ENCODE measurements at places on chromosomes 12 and 14. TPM values are rescaled to one million over a fixed set of nuclear protein-coding genes. Genes with fewer than 3 reads are reported as not detected.

DNA sequence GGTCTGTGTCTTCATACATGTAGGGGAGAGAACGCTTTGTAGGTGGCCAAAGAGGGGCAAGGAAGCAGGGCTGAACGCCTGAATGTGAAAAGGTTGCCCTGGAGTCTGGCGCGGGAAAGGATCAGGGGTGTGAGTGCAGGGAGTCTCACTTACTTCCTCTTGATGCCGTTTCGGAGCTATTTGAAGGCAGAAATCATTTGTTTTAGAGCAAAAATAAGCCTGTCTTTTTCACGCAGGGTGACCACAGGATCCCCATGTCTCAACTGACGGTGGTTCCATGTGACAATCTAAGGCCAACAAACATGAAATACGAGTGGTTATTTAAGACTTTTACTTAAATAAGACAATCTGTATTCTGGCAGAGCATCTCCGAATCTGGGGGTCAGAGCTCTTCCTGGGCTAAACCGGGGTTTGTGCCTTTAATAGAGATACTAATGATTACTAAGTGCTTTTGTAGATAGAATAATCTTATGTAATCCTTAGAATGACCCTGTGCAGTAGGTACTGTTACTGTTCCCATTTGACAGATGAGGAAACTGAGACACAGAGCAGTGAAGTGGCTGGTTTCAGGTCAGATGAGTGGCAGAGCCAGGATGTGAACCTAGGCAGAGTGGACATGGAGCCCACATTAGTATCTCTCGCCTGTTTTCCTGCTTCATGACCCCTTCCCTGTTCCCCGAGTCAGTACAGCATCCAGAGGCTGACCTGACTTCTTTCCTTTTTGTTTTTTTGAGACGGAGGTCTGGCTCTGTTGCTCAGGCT, 1.9 kb downstream of the BRI3BP start:
- no peak for DNase-seq

DNA sequence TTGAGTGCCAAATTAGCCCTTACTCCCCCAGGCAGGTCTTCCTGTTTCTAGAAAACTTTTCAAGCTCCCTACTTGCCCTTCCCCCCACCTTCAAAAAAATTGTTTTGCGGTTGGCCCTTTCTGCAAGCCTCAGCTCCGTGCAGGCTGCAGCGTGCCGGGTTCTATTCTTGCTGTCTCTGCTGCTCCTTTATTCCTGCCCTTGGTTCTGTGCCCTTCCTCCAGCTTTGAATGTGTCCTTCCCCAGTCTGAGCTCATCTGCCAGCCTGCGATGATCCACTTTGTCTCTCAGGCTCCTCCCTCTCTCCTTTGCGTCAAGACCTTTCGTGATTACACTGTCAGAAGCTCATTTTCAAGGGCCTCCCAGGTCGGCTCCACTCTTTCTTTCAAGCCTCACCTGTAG, 98.6 kb downstream of the IRF2BPL start:
- DNase-seq: no peak

- DNase-seq: no peak
Observed at GRCh38 chr12:124667506-124668326, 100.3 kb upstream of the NCOR2 start.

DNA sequence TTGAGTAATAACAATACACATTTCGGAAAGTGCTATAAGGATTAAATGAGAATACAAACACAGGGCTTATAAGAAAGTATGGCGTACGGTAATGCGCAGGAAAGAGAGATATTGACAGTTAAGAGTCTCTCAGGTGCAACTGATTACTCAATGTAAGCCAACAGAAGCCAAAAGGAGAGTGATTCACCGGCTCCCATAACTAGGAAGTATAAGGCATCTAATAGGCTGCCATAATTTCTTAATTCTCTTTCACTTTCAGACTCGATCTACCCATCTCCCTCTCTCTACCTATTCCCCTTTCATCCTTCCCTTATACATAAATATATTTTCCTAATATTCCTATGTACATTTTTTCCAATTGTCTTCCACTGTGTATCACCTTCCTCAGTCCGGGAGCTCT, 90.0 kb downstream of the MDGA2 start:
- no peak for DNase-seq

DNA sequence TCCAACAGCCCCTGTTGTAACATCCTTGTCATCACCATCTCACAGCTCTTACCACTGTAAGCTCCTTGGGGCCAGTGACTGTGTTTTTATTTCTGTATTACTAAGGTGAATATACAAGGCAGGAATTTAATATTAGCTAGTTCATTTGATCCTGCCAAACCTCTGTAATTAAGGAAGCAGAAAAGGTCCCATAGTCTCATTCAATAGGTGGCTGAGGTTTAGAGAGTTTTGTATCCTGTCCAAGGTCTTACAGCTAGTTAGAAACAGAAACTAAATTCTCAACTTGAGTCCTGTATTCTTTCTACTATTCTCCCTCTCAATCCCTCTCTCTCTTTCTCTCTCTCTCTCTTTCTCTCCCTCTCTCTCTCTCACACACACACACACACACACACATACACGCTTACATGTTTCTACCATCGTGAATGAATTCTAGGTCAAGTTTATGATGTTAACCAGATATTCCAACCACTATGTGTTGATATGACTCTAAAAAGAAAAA, 543 bp upstream of the GLIPR1 start:
- DNase-seq: no peak

DNA sequence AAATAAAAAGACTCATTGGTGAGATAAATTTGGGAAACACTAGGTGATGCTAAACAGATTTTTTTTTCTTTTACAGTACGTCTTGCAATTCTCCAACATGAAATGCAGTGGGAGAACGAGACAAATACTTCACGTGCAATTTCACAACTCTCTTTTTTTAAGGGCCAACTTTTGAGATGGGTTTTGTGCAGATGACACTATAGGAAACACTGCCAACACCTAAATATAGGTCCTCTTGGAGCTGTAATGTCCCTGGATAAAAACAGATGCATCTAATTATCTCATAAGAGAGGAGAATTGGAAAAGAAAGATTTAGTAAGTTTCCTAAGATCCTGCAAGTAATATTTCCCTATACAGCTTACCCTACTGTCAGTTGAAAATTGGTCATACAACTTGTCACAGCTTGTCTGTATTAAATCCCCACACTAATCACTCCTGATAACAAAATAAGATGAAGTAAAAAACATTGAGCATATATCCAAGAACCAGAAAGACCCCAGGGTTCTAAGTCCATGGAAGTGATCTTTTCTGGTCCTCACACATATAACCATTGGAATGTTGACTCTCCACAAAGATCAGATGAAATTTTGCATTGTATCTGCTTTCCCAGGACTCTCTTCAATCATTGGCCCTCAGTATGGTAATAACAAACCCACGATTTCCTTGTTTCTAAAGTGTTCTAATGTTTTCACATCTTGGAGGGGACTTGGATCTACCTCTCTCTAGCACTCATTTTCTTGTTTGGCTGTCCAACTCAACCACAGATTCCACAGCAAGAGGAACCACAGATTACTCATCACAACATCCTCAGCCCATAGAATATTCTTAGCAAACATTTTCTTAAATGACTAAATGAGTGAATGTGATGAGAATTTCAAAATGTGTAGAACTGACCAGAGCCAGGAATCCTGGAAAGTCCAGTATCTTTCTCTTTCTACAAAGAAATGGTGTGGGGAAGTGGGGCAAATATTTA, 769.4 kb upstream of the USP15 start:
- DNase-seq: no peak

GRCh38 chr12:49260571-49261363, 4.1 kb upstream of the TUBA1C start:
- no peak for DNase-seq

GRCh38 chr12:114090211-114090610, 124.1 kb upstream of the RBM19 start:
- no peak for DNase-seq

- DNase-seq: no peak
Observed at GRCh38 chr12:102824218-102824835, 92.7 kb downstream of the PAH start.

GRCh38 chr12:3363608-3364007, 127.4 kb upstream of the PRMT8 start:
- DNase-seq: no peak

GRCh38 chr14:56149151-56149550, 30.9 kb downstream of the PELI2 start:
- no peak for DNase-seq

DNA sequence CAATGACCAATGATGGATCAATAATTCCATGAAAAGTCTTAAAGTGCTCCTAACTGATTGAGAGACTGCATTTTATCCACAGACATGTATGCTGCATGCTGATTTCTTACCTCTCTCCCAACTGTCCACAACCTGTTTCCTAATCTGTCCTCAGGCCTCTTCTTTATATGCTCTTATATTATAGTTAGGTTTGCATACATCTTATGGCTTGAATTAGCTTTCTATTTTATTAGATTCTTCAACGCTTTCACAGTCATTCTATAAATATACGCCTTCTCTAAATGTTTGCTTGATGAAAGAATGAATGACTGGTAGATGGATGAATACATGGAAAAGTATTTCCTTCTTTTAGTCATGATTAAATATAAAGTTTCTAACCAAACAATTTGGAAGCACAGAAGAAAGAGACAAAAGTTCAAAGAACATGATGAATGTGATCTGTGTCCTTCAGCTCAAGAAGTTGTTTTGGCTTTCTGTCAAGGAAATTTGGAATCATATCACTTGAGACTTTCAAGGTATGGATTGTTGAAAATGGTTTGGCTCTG, 91.8 kb upstream of the NPAS3 start:
- no peak for DNase-seq

GRCh38 chr12:39269492-39269891, 173.4 kb downstream of the KIF21A start:
- DNase-seq: no peak

Gene FKBP11
- 23.0 TPM for total RNA-seq

Gene MUCL1
- not detected for total RNA-seq

Gene TAS2R10
- 0.74 TPM for total RNA-seq

Gene ERO1A
- 81.4 TPM for total RNA-seq

Gene MARS1
- total RNA-seq: 171 TPM

Gene KRT6C
- 0.07 TPM for total RNA-seq

Gene PDZRN4
- not detected for total RNA-seq

Gene SCN8A
- total RNA-seq: 30.7 TPM
